ENCODE measurements at places on chromosomes 12 and 14.

GRCh38 chr12:131831635-131832041, 3.4 kb downstream of the MMP17 start:
- DNase-seq, result no peak

GRCh38 chr12:6996040-6996441, 22.2 kb downstream of the LPCAT3 start:
- no peak for DNase-seq

DNA sequence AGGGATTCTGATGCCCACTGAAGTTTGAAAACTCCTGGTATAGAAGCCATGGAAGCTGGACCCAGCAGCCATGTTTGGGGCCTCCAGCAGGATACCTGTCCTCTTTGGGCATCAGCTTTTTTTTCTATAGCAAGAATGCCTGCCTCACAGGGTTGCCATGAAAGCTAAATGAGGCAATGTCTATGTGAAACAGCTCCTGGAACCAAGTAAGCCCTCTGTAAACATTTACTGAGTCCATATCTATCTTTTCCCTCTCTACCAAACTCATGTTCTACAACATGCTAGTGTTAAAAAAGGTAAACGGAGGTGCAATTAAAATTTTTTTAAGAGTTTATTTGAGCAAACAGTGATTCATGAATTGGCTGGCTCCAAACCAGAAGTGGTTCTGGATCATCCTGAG, 28.6 kb downstream of the FLVCR2 start:
- no peak for DNase-seq

- DNase-seq, result no peak
Observed at GRCh38 chr12:102950950-102951619, 6.4 kb upstream of the ASCL1 start.

- DNase-seq, result no peak
Observed at GRCh38 chr12:124742111-124742510, 121.6 kb downstream of the SCARB1 start.

DNA sequence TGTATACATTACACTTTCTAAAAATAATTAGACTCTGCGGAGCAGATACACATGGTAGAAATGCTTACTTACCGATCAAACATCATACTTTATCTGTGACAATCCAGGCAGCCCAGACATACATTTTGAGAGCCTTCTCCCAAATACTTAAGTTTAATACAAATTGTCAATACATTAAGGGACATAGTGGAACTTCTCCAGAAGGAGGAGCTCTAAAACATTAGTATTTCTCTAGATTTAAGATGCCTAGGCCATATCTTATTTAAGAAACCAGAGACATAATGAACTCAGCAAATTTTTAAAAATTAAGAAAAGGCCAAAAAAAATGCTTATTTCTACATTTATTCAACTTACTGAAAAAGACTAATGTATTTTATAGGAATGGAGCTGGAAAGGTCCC, 16.1 kb downstream of the ACSM4 start:
- DNase-seq, result no peak

DNA sequence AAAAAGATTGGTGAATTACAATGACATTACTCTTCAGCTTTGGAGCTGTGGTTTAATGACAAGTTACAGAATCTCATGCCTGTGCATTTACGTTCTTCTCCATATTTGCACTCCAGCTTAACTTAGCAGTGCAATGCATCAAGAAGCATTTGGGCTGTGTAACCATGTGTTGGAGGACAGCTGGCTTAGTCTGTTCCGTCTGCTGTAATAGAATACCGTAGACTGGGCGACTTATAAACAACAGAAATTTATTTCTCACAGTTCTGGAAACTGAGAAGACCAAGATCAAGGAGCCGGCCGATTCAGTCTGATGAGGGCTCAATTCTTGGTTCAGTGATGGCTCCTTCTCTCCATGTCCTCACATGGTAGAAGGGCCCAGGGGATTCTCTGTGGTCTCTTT, 943.5 kb downstream of the BCL11B start:
- no peak for DNase-seq

- no peak for DNase-seq
Observed at GRCh38 chr12:108342985-108343384, 3.9 kb upstream of the CMKLR1 start.

DNA sequence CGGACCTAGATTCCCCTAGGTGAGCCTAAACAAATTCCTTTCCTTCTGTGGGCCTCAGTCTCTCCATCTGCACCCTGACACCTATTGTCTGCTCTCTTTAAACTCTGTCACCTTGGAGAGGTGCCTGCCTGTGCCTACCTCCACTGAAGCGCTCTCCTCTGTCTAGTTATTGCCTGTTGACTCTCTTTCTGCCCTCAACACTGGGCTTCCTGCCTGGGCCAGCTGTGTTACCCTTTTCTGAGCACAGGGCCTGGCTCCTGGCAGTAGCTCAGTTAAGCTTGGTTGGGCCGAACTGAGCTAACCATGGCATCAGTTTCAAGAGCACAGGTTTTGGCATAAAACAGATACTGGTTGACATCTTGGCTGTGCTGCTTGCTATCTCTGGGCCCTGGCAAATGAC, 43.5 kb downstream of the PRMT8 start:
- DNase-seq, result no peak

DNA sequence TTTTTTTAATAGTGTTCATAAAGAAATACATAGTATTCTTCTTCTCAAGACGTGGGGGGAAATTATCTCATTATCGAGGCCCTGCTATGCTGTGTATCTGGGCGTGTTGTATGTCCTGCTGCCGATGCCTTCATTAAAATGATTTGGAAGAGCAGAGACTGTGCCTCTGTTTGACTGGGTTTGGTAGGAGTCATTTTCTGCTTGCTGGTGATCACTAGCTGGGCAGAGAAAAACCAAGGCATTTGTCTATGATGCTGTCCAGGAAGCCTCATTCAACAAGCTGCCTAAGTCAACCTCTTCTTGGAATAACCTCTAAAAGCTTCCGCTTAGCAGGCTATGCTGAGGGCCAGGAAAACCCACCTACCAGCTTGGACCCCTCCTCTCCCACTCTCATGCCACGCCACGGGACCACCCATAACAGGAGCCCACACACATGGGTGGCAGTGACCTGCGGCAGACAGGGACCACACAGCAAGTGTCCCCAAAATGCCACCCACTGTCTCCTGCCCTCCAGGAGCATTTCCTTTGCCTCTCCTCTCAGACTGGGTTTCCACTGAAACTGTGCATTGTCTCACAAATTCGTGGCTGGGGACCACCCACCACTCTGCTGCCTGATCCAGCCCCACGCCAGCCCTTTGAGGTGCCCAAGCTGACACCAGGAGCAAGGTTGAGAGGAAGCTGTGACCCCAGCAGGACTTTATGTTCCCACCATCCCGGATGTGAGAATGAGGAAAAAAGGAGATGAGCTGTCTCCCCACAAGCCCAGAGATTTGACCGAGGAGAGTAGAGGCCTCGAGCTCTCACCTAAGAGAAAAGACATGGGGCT, 36.8 kb downstream of the DAD1 start:
- DNase-seq, result no peak

- no peak for DNase-seq
Observed at GRCh38 chr12:123085730-123086487, 65.0 kb downstream of the PITPNM2 start.

DNA sequence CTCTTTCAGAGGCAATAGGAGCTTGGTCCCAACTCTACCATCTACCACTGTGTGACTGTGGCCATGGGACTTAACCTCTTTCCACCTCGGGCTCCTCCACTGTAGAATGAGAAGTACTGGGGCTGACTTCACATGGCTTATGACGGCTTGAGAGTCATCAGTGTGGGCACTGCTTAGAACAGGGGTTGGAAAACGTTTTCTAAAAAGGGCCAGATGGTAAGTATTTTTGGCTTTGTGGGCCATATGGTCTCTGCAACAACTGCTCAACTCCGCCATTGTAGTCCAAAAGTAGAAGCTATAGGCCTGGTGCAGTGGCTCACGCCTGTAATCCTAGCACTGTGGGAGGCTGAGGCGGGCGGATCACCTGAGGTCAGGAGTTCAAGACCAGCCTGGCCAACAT, 69.2 kb upstream of the LTA4H start:
- DNase-seq, result no peak

- DNase-seq, result no peak
Observed at GRCh38 chr14:69064596-69064995, 85.5 kb upstream of the ACTN1 start.

- no peak for DNase-seq
Observed at GRCh38 chr12:99284161-99284560, 363.4 kb upstream of the GARIN6 start.

GRCh38 chr12:115926037-115926670, 351.3 kb downstream of the MED13L start:
- no peak for DNase-seq

- no peak for DNase-seq
Observed at GRCh38 chr14:85909581-85909980, 379.6 kb downstream of the FLRT2 start.

DNA sequence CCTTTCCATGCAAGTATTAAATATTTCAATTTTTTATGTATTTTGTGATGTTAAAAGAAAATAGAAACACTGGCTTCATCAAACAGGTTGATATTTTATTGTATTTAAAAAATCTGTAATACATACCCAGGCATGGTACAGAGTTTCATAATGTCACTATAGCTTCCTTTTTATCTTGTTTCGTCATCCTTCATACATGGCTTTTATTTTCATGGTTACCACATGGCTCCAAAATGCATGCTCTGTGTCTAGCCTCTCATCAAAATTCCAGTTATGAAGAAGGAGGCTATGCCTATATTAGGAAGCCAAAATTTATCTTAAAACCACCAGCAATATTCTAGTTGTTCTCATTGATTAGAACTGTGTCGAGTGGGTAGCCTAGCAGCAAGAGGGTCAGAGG, 464.8 kb downstream of the BTG1 start:
- no peak for DNase-seq

- DNase-seq, result no peak
Observed at GRCh38 chr12:54608769-54609168, 20.3 kb upstream of the PPP1R1A start.

- DNase-seq, result no peak
Observed at GRCh38 chr14:104685216-104685997, 4.0 kb upstream of the INF2 start.

- no peak for DNase-seq
Observed at GRCh38 chr12:94297096-94297699, 148.8 kb downstream of the PLXNC1 start.

GRCh38 chr12:104250366-104251125, 35.0 kb downstream of the TXNRD1 start:
- DNase-seq, result no peak

GRCh38 chr12:51829011-51829481, 19.5 kb downstream of the FIGNL2 start:
- no peak for DNase-seq

Data from tibial artery (tissue), 4 donors.